ENCODE measurements at places on chromosomes 6 and 20. TPM values are rescaled to one million over a fixed set of nuclear protein-coding genes. Genes with fewer than 3 reads are reported as not detected.

- DNase-seq, result no peak
Observed at GRCh38 chr6:9606435-9607134, 808.3 kb downstream of the TFAP2A start.

DNA sequence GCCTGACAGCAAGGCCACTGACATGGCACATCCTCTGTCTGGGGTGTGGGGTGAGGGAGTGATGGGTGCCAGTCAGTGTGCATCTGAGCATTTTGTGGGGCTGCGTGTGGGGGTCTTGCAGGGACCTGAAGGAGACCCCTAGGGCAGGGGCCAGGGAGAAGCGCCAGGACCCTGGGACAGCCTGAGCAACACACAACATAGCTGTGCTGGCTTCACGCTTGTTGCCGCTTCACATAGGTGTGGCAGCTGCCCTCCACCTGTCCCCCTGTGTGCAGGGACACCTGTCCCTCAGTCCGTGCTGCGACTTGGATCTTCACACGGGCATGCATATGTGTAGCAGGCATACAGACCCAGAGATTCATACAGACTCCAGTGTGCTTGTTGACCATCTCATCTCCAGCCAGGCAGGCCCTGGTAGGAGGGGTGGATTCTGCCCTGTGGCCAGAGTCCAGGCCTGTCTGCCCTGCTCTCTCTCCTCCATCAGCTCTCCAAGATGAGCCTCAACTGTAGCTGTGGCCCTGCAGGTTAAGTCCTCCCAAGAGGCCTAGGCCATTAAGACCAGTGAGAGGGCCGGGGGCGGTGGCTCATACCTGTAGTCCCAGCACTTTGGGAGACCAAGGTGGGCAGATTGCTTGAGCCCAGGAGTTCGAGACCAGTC is 3.2 kb upstream of the NPBWR2 start:
- DNase-seq, result no peak

BAG2 gene
- total RNA-seq, result 6.1 TPM

GRCh38 chr6:116472706-116473105 is 11.5 kb downstream of the CALHM6 start:
- no peak for DNase-seq

DNA sequence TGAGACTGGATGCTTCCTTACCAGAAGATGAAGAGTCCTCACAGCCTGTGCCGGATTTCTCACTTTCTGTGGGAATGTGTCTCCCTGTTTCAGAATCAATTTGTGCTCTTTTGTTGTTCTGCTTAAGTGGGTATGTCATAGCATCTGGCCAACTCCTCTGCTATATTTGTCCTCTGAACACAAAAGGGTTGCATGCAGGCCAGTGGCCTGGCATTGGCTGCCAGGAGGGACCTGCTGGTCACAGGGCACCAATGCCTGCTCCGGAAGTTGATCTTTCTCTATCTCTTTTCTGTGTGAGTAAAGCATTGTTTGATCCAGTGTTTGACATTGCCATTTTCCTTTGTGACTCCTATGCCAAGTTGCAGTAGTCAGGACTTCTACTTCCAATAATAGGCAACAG is 47.8 kb downstream of the JARID2 start:
- DNase-seq, result no peak

KCNK5 gene
- 15.6 TPM for total RNA-seq

ZFP57 gene
- not detected for total RNA-seq

DNAAF9 gene
- total RNA-seq, result 35.0 TPM

WFDC5 gene
- total RNA-seq, result not detected

DNA sequence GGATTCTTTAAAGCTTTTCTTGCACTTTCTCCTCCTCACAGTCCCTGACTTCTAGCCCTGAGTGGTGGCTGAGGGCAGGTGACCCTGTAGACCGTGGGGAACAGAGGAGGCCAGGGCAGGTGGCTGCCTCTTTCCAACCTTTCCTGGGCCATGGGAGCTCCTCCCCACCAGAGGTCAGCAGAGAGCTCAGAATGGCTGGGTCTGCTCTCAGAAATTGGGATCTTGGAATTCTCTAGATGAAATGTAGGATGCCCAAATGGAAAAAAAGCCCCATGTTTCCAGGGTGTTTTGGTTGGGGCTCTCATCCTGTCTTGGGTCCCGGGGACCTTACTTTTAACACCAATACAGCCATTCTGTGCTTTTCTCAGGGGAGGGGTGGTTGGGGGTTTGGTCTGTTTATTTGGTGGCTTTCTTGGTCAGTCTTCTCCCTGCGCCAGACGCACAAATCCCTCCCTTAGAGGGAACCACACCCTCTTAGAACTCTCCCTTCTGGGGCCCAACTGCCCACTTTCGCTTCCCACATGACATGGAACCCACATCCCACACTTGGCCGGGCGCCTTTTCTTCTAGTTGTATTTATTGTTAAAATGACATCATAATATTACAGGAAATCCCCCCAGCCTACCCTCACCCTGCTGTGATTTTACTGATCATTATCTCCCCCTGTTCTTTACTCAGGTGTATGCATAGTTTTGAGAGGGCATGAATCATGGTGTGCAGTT is 17.9 kb downstream of the GNAS start:
- DNase-seq, result peak; percentile 84
